ENCODE measurements at places on chromosomes 1 and 21.

- DNase-seq = no peak
These were observed 4.4 kb upstream of the TMEM125 start for GRCh38 chr1:43265431-43265830.

DNA sequence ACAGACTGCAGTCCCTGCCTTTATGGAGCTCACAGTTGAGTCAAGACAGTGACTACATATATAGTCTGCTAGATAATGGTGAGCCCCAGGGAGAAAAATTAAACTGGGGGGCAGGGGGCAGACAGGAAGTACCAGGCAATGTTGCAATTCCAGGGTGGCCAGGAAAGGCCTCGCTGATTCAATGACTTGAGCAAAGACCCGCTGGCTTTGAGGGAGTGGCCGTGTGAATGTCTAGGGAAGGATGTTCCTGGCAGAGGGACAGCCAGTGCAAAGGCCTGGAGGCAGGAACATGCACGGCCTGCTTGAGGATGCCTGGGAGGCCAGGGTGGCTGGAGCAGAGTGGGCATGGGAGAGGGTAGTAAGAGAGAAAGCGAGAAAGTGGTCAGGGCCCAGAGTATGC, 23.0 kb upstream of the EPHA8 start:
- no peak for DNase-seq

DNA sequence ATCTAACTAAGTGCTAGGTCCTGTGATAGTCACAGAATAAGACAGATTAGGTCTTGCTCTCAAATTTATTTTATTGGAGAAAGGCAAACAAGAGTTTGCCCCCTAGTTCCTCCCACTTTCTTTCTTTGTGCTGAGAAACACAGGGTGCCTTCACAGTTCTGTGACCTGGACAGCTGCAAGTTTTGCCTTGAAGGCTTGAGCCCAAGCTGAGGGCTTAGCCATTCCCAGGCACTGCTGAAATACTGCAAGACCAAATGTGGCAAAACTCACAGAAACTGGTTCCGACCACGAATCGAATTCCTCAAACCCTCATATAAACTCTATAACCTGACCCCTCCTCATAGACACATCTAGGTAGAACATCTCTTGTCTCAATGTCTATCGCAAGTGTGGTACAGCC, 227.9 kb downstream of the RERE start:
- no peak for DNase-seq

GRCh38 chr21:15735409-15735808, 5.6 kb downstream of the USP25 start:
- DNase-seq = no peak

DNA sequence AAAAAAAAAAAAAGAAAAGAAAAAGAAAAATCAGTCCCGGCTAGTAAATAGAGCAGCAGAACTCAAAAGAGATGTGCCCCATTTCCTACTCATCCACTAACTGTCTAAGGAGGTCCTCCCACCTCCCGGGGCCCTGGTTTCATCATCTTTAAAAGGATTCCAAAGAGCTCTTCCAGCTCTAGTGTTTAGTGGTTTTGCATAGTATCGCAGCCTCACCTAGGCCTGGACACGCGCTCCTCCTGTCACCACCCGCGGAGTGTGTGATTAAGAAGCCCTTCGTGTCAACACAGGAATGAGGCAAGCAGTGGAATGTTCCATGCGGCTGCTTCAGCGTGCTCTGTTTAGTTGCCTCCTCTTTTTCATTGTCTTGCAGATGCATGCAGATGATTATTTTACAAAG, 49.0 kb downstream of the LBR start:
- DNase-seq = no peak

- DNase-seq = no peak
These were observed 54.0 kb downstream of the PGBD5 start for GRCh38 chr1:230371923-230372703.

- DNase-seq = no peak
These were observed 196.0 kb upstream of the SAMSN1 start for GRCh38 chr21:14742119-14742518.

DNA sequence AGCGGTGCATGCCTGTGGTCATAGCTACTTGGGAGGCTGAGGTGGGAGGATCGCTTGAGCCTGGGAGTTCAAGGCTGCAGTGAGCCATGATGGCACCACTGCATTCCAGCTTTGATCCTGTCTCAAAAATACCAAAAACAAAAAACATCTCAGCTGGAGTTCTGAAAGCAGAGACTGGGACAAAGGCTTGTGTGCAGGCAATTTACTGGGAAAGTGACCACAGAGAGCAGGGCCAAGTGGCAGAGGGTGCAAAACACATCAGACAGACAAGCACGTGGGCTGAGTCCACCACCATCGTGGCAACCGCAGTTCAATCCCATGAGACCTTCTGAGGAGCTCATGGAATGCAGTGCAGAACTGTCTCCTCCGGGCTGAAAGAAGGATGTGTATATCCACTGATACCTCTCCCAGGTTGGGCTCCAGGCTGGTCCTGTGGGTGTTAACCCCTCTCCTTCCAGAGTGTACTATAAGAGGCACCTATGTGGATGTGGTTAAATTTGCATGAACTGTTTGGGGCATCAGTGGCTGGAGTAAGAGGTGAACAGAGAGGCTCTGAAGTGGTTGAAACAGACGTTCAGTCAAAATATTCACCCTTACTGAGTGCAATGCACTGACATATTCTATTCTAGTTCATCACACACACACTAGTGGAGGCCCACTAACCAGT, 10.8 kb downstream of the PIGP start:
- DNase-seq = no peak

GRCh38 chr1:151024540-151025146, 11.7 kb upstream of the BNIPL start:
- DNase-seq = peak; percentile 88

GRCh38 chr21:19031953-19032352, 628.4 kb upstream of the TMPRSS15 start:
- no peak for DNase-seq

DNA sequence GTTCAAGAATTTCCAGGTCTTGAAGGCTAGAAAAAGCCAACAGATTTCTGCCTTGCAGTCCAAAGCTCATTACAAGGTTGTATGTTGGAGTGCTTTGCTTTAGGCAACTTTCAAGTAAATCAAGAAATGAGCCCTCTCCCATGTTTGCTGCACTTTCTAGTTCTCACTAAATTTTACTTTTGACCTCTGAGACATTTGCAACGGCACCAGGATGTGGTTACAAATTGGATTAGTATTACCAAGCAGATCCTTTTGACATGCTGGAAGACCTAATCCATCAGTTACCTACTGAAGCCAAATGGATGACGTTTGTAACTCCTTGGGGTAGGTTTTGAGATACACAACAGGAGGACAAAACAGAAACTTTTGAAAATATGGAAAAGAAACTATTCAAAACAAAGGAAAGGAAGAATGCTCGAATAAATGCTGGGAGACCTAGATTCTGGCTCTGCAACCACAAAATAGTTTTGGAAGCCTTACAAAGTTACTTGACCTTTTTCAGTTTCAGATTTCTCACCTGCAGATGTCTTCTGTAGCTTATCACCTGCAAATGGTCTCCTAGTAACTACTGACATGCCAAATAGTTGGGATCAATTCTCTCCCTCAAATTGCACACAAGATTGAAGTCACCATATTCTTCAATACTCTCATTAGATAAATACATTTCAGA, 251.7 kb upstream of the ADGRL2 start:
- no peak for DNase-seq

- DNase-seq = no peak
These were observed 22.7 kb downstream of the MAP7D1 start for GRCh38 chr1:36178471-36179219.

- no peak for DNase-seq
These were observed 25.9 kb downstream of the KIRREL1 start for GRCh38 chr1:158019171-158019868.

- DNase-seq = peak; percentile 49
These were observed 569 bp upstream of the DAB1 start for GRCh38 chr1:57424231-57425027.

DNA sequence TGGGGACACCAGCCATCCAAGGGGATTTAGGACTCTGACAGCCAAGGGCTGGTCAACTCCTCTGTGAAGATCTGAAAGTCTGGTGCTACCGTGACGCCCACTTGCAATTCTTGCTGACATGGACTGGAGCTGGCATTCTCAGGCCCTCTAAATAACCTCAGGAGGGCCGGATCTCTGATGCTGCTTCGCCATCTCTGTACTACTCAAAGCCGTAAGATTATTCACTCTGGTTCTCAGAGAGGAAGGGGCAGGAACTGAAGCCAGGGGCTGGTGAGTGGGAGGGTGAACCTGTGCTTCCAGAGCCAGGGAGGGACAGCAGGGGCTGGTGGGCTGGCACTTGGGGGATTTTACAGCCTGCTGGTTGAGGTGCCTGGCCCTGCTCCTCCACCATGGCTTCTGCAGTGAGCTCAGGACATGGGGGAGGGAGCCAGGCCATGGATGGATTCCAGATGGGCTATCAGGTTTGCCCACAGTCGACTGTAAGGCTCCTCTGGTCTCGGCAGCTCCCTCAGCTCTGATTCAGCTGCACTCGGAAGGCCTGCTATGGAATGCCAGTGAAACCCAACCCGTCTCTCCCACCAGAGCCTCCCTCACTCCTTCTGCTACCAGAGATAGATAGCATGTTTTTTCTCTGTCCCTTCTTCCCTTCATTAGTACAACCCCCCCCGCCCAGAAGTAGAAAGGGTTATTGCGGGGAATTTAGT, 84.5 kb downstream of the PLXNA2 start:
- DNase-seq = no peak

GRCh38 chr21:25997788-25998611, 172.6 kb downstream of the APP start:
- no peak for DNase-seq
